ENCODE measurements at places on chromosomes 11 and 22. TPM values are rescaled to one million over a fixed set of nuclear protein-coding genes. Genes with fewer than 3 reads are reported as not detected.

GRCh38 chr22:43100225-43100624, 10.3 kb upstream of the BIK start:
- DNase-seq, result no peak

- no peak for DNase-seq
These were observed 26.6 kb downstream of the PARVA start for GRCh38 chr11:12403997-12404350.

The SEZ6L gene
- 0.28 TPM for total RNA-seq

The HTR3A gene
- 0.24 TPM for total RNA-seq
